ENCODE measurements at places on chromosomes 7 and 10.

- DNase-seq = no peak
Observed at GRCh38 chr10:86597306-86597705, 57.0 kb upstream of the OPN4 start.

- no peak for DNase-seq
Observed at GRCh38 chr10:86344714-86345161, 21.9 kb downstream of the GRID1 start.

DNA sequence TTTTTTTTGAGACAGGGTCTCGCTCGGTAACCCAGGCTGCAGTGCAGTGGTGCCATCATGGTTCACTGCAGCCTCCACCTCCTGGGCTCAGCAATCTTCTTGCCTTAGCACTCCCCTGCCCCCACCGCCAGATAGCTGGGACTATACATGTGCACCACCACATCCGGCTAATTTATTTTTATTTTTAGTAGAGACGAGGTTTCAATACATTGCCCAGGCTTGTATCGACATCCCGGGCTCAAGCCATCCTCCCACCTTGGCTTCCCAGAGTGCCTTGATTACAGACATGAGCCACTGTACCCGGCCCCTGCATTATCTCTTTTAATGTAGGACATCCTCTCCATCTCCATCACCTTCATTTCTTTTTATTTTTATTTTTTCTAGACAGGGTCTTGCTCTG, 213.3 kb downstream of the CUX1 start:
- DNase-seq = no peak

GRCh38 chr7:6444516-6445269, 3.1 kb downstream of the DAGLB start:
- no peak for DNase-seq

DNA sequence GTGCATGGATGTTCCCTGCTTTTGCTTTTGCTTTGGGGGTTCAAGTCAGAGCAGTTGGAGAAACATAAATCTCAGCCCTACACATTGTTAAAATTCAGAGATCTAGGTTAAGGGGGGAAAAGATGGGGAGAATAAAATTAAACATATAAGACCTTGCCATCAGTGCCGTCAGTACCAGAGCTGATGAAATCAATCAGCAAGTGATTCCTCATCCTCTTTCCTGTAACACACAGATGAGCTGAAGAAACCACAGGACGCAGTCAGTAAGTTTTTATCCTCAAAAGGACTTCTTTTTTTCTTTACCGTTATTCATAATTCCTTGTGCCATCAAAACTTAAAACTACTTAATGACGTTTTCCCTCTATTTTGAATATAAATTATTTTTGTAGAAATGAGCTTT, 5.9 kb downstream of the HECW1 start:
- DNase-seq = no peak

DNA sequence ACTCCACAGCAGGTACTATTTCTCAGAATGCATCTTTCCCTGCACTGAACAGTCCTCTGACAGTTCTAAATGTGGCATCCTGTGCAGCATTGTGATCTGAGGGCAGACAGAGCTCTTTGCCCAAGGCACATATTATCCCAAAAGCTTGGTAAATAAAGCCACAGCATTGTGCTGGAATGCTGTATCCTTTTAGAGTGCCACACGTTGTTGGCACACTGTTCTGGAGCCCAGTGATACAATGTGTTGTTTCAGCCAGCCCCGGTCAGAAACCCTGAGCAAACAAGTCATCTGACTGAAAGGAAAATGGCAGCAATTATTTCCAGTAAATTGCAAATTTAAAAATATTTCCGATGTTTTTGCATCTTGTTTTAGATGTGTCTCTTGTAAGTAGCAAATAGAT, 45.4 kb downstream of the NAMPT start:
- no peak for DNase-seq

- DNase-seq = no peak
Observed at GRCh38 chr7:128004623-128005022, 26.6 kb downstream of the LRRC4 start.

DNA sequence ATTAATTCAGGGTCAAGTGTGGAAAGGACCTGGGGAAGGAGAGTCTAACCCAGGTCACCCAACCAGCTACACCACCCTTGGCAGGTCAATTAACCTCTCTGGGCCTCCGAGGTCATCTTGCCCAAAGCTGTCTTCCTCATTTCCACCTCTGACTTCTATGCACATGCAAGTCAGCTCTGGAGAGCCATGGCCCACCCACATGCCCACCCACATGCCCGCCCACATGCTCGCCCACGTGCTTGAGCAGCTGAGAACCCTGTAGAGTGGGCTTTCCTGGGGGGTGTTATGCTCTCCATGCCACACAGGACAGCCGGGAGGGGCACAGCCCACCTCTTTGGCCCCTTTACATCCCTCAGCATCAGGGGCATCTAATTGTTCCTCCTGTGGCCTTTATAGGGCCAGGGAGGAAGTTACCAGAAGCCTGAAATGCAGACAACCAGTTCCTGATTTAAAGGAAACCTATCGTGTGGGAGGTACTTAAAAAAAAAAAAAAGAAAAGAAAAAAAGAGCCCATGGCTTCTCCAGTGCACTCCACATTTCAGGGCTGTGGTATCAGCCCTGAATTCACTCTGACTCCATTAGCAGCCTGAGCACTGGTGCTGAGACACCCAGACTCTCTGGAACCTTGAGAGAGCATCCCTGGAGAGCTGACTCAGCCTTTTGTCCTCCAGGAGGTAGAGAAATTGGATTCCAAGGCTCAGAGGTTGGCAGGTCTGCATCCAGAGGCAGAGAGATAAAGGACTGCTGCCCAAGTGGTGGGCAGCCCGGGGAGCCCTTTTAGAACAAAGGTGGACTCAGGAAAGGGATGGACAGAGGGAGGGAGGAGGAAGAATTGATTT, 176.2 kb upstream of the ZMIZ1 start:
- DNase-seq = no peak

- no peak for DNase-seq
Observed at GRCh38 chr7:40584667-40585433, 450.0 kb downstream of the SUGCT start.

GRCh38 chr10:44386546-44387052, 1.7 kb upstream of the CXCL12 start:
- DNase-seq = no peak
